Activated T-cell treated with anti-CD3 and anti-CD28 coated beads for 1 hour (primary cell): ENCODE measurements at places on chromosomes 3 and 15.

DNA sequence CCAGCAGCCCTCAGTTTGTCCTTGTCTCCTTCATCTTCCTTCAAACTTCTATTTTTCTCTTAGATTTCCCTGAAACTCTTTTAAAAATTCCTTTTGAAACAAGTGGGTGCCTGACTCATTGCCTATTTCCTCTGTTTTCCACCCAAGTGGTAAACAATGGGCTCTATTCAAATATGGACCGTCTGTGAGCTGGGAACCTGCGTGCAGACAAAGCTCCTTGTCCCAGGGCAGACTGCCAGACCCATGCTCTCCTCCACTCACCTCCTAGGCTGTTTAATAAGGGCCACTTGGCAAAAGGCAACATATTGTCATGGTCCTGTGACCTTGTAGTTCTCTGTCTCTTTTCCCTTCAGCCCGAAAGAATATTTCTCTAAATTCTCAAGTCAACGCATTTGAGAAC, 332.7 kb upstream of the THBS1 start:
- no peak for DNase-seq

GRCh38 chr3:87196879-87197278, 30.2 kb upstream of the CHMP2B start:
- no peak for DNase-seq

DNA sequence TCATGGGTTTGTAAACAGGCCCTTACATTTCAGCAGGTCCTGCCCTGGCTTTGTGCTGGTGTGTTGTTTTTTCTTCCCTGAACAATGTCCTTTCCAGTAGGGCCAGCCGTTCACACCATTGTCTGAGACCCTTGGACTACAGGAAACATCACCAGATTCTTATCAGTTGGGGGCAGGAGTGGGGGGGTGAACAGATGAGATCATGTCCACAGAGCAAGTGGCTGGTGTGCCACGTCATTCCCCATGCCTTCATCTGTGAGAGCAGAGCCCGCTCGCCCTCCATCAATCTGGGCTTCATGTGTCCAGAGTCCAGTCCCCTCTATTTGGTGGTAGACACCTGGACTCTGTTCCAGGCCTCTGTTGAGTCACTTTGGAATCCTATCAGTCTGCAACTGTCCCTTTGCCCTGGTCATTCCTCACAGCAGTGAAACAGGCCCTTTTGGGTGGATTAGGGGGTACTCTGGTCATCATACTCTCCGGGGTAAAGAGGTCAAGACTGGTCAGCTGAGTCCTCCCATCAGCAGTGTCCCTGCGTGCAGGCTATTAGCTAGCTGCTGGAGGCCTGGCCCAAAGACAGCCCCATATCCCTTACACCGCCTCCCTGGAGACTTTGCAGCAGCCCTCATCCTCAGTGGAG, 15.0 kb downstream of the SEMA3G start:
- no peak for DNase-seq

DNA sequence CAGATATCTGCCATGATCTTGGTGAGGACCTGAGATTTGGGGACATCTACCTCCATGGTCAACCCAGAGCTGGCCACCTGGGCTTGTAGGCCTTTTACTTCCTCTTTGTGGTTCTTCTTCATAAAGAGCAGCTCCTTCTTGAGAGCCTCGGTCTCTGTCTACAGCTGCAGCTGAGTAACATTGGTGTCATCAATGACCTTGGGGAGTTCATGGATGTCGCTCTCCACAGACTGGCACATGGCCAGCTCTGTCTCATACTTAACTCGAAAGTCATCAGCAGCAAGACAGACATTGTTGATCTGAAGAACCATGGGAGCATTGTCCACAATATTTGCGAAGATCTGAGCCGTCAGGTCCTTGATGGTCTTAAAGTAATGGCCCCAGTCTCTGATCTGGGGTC, 15.7 kb upstream of the RASA2 start:
- no peak for DNase-seq

GRCh38 chr15:80596521-80596976, 98.6 kb upstream of the ABHD17C start:
- DNase-seq, result no peak

GRCh38 chr3:53195602-53196574, 34.9 kb downstream of the PRKCD start:
- DNase-seq, result peak; percentile 55

DNA sequence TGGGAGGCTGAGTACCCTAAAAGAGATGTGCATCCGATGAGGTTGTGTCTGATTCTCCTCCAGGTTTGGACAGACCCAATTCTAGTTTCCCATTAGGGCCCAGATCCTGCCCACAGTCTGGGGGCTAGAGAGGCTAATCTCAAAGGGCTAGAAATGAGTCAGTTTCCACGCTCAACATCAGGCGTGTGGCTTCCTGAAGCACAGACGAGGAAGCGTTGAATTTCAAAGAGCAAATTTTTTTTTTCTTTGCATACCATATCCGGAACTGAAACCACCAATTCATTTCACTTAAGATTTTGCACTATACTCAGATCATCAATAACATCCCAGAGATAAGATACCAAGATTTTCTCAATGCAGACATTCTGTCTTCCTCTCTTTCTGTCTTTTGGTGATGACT, 173.8 kb upstream of the BCL6 start:
- DNase-seq, result peak; percentile 40
